CD4-positive, CD25-positive, alpha-beta regulatory T cell (primary cell): ENCODE measurements at places on chromosomes 5 and 9. TPM values are rescaled to one million over a fixed set of nuclear protein-coding genes. Genes with fewer than 3 reads are reported as not detected.

DNA sequence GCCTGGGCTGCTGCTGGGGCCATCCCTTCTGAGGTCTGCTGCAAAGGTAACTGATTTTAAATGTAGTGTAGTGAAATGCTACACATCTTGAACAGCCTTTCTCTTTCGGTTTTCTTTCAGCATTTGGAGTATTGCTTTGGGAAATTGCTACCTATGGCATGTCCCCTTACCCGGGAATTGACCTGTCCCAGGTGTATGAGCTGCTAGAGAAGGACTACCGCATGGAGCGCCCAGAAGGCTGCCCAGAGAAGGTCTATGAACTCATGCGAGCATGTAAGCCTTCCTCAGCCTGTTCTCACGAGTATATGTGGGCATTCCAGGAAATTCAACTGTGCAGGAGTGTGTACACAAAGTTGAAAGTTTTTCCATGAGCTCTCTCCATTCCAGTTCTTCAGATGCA lies 18.3 kb downstream of the QRFP start:
- no peak for DNase-seq
- no peak overlapping the region for H3K27ac ChIP-seq
- H3K4me1 ChIP-seq, result no peaks in the 10 kb centered on the region
- peaks cover 49% of the 10 kb centered on the region for H3K36me3 ChIP-seq

DNA sequence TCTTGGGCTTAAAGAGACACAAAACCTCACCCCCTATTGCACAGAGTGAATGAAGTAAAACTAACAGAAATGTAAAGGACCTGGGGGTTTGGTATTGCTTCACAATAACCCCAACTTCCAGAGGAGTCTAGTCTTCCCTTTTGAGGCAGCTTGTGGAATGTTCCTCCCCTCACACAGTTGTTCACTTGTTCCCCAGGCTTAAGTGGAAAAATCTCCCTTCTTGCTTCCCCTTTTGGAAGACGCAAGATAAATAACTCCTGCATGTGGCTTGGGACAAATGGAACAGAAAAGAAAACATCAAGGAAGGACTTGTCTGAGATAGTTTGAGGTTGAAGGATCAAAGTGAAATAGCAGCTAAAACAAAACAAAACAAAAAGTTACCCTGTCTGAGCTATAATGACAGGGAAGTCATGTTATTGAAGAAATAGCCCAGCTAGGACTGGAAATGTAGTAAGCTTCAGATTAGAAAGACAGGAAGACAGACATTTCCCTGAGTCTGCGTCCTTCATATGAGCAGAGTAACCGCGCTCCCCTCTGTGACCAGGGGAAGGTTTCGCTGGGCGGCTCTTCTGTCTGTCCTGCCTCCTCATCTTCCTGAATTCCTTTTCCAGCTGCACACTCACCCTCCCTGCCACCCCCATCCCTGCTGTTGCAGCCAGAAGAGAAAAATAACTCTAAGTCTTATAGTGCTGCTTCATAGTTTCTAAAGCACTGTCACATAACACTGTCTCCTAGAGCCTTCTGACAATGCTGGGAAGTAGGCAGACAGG lies 8.8 kb downstream of the SPARC start:
- DNase-seq, result no peak
- no peak overlapping the region for H3K4me3 ChIP-seq
- H3K27ac ChIP-seq, result no peak overlapping the region

C5orf52 gene
- not detected for total RNA-seq

DNA sequence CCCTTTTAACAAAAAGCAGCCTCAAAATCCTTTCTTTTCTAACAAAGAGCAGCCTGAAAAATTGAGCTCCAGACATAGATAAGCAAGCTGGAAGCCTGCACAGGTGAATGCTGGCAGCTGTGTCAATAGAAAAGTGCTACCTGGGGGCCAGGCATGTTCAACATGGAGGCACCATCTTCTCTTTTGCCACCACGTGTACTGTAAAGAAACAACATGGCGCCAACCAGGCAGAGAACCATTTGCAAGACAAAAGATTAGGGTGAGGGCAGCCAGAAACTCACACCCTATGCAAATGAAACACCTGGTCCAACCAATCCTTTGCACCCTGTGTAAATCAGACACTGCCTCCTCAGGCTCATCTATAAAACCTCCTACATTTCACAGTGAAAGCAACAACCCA lies 96.0 kb downstream of the ACTL7B start:
- no peaks in the 10 kb centered on the region for H3K36me3 ChIP-seq
- no peaks in the 10 kb centered on the region for H3K4me1 ChIP-seq
- H3K4me3 ChIP-seq, result no peak overlapping the region
- no peak overlapping the region for H3K27ac ChIP-seq
- no peaks in the 10 kb centered on the region for H3K27me3 ChIP-seq

GRCh38 chr9:36030871-36031270 lies 5.8 kb upstream of the RECK start:
- no peak overlapping the region for H3K27ac ChIP-seq
- H3K4me3 ChIP-seq, result no peak overlapping the region
- H3K4me1 ChIP-seq, result no peaks in the 10 kb centered on the region
- DNase-seq, result no peak

TARS1 gene
- total RNA-seq, result 46.7 TPM

LSM11 gene
- 1.5 TPM for total RNA-seq

GRCh38 chr5:126460977-126461376 lies 37.8 kb downstream of the GRAMD2B start:
- no peak overlapping the region for H3K4me3 ChIP-seq
- no peaks in the 10 kb centered on the region for H3K27me3 ChIP-seq
- H3K36me3 ChIP-seq, result peaks cover 4% of the 10 kb centered on the region

- peaks cover 10% of the 10 kb centered on the region for H3K36me3 ChIP-seq
- peaks cover 38% of the 10 kb centered on the region for H3K4me1 ChIP-seq
- no peak overlapping the region for H3K4me3 ChIP-seq
- DNase-seq, result no peak
- H3K27me3 ChIP-seq, result no peaks in the 10 kb centered on the region
Observed at GRCh38 chr5:10374046-10375022, 20.8 kb downstream of the MARCHF6 start.

DNA sequence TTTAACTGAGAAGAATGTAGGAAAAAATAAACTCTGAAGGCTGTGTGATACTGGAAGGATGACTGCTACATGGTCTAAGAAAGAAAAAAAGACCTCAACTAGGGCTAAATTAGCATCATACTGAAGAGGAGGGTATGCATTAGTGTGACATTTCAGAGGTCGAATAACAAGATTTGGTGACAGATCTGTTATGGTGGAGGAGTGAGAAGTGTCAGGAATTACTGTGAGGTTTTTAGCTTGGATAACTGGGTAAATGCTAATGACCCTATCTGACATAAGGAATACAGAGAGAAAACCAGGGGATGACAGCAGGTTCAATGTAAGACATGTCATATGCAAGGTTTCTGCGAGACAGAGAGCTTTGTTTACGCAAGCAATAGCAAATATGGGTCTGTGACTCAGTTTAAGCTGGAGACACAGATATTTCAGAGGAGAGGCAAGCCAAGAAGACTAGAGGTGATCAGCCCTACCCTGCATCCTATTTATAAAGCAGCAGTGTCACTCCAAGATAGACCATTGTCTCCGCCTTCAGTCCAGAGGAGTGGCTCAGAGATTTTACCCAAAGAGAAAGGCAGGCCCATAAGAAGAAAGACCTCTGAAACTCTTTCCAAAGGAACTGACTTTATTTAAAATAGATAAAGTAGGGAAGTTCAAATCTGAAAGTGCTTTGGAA lies 44.3 kb downstream of the FBN2 start:
- no peaks in the 10 kb centered on the region for H3K27me3 ChIP-seq
- no peak overlapping the region for H3K27ac ChIP-seq
- DNase-seq, result no peak
- H3K4me1 ChIP-seq, result no peaks in the 10 kb centered on the region
- H3K4me3 ChIP-seq, result no peak overlapping the region

OTULINL gene
- total RNA-seq, result 47.1 TPM

- no peak overlapping the region for H3K27ac ChIP-seq
- no peak for DNase-seq
- peaks cover 51% of the 10 kb centered on the region for H3K36me3 ChIP-seq
- H3K27me3 ChIP-seq, result no peaks in the 10 kb centered on the region
- peaks cover 29% of the 10 kb centered on the region for H3K4me1 ChIP-seq
- no peak overlapping the region for H3K4me3 ChIP-seq
Observed at GRCh38 chr9:128101690-128102089, 25.8 kb downstream of the PTGES2 start.

DNA sequence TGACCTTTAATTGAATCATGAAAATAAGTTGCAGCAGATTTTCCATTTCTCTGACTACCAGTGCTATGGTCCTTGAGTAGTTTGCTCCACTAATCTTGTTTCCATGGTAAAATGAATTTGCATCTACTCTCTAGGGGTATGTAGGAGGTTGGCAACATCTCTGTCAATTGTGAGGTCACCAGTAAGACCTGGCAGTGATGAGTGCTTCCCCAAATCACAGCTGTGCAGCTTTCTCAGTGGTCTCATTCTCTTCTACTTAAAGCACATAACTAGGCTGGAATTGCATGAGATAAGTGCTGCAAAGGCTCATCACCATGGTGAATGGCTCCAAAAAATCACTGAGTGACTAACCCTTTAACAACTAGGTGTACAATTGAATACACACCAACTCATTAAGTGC lies 36.3 kb downstream of the ADAMTS19 start:
- no peak overlapping the region for H3K27ac ChIP-seq
- H3K36me3 ChIP-seq, result no peaks in the 10 kb centered on the region
- DNase-seq, result no peak
- H3K27me3 ChIP-seq, result no peaks in the 10 kb centered on the region
- H3K4me3 ChIP-seq, result no peak overlapping the region
- H3K4me1 ChIP-seq, result no peaks in the 10 kb centered on the region

IFT74 gene
- total RNA-seq, result 5.5 TPM

FIBCD1 gene
- not detected for total RNA-seq

RBM27 gene
- 34.8 TPM for total RNA-seq

- no peak overlapping the region for H3K27ac ChIP-seq
- no peaks in the 10 kb centered on the region for H3K4me1 ChIP-seq
- no peaks in the 10 kb centered on the region for H3K36me3 ChIP-seq
- H3K4me3 ChIP-seq, result no peak overlapping the region
Observed at GRCh38 chr5:33180900-33181299, 259.9 kb upstream of the TARS1 start.

BRD9 gene
- 139 TPM for total RNA-seq

HAVCR1 gene
- 7.9 TPM for total RNA-seq

GRCh38 chr9:119216651-119217331 lies 152.4 kb downstream of the BRINP1 start:
- no peak for DNase-seq
- no peaks in the 10 kb centered on the region for H3K4me1 ChIP-seq
- no peaks in the 10 kb centered on the region for H3K27me3 ChIP-seq
- no peak overlapping the region for H3K4me3 ChIP-seq
